ENCODE measurements at places on chromosomes 2 and 18. TPM values are rescaled to one million over a fixed set of nuclear protein-coding genes. Genes with fewer than 3 reads are reported as not detected.

The TXNDC2 gene
- not detected for total RNA-seq

The TSPYL6 gene
- not detected for total RNA-seq

The RAB31 gene
- total RNA-seq: not detected

The EGR4 gene
- not detected for total RNA-seq

The PIEZO2 gene
- not detected for total RNA-seq

The ERFE gene
- 0.37 TPM for total RNA-seq

The TMEM200C gene
- total RNA-seq: not detected

The TEKT4 gene
- total RNA-seq: not detected

The PROKR1 gene
- not detected for total RNA-seq

The SULT6B1 gene
- not detected for total RNA-seq

The PDE11A gene
- total RNA-seq: not detected

The GALNT14 gene
- not detected for total RNA-seq

The DIPK1C gene
- not detected for total RNA-seq

The EVA1A gene
- total RNA-seq: not detected
